ENCODE measurements at places on chromosomes 1 and 21.
A peak's percentile ranks its signal among the peaks of the same experiment; 100 is the strongest.

DNA sequence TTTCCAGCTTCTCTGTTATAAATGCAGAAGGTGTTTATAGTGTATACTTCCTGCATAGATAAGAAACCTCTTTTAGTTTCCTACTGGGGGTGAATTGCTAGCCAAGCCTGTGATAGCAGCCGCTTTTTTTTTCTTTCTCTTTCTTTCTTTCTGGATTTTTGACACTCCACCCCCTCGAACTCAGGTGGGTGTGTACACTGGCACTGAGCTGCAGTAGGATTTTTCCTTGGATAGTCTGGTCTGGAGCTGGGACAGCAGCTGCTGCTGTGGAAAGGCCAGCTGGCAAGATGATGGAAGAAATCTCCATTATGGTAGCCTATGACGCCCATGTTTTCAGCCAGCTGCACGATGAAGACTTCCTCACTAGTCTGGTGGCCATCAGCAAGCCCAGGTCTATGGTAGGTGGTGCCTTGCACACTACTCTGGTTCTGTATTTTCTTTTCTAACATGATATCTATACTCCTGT, 122.5 kb upstream of the CACYBP start:
- DNase-seq = no peak

- no peak for DNase-seq
Measured at GRCh38 chr1:177912991-177913390, 56.9 kb downstream of the SEC16B start.

DNA sequence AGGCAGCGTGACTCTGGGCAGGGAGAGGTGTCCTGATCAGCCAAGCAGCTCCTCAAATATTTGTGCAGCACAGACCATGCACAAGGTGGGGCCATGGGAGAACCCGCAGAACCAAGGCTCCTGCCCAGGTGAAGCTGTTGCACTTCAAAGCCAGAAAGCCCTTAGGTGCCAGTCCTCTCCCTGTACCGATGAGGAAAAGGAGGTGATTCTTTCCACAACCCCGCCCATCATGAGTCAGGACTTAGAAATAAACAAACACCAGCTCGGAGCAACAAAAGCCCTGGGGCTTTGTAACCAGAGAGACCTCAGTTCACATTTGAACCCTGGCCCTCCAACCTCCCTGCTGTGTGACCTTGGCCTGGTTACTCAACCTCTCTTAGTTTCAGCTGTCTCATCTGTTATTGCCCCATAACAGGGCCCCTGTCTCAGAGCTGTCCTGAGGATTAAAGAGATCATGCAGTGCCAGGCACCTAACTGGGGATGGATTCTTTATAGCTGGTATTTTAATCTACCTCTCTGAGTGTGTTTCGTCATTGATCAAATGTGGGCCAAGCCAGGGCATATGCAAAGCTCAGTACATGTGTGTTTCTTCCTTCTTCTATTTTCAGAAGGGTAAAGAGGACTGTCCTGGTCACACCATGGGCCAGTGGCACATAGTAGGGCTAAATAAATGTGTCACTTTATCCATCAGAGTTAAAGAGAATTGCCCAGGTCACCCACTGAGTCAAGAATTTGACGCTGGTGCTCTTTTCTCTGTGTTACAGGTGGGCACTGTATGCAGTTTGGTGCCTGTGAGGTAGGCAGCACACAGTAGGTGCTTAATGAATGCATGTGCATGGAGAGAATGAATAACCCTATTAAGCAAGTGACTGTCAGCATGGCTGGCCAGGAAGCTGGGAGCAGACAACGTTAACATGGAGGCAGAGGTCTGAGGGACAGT, 1.4 kb downstream of the LDLRAD1 start:
- no peak for DNase-seq

GRCh38 chr1:56799605-56800400, 19.4 kb downstream of the FYB2 start:
- no peak for DNase-seq

DNA sequence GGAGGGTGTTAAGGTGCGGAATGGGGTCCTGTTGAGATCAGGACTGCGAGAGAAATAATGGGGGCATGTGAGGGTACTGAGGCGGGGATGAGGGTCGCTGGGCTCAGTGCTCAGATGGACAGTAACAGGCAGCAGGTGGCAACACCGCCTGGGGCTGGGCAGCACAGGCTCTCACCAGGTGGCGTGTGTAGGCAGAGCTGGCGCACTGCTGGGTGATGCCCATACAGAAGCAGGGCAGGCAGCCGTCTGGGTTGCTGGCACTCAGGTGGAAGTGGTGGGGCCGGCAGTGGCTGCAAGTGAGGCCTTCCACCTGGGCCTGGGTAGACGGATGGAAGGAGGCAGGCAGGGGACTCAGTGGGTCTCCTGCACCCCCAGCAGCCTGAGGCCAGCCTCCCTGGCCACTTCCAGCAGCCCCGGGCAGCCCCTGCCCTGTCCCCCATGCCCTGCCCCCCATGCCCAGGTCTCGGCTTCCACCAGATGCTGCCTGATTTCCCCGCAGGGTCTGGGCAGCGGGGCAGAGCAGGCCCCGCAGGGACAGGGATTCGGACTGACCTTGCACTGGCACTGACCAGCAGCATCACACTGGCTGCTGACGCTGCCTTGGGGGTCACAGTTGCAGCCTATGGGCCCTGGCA, 60.5 kb downstream of the LDLRAD2 start:
- no peak for DNase-seq

GRCh38 chr1:60571811-60572210, 498.2 kb upstream of the C1orf87 start:
- no peak for DNase-seq

- DNase-seq = no peak
Measured at GRCh38 chr1:77349275-77349674, 67.5 kb downstream of the AK5 start.

GRCh38 chr1:206479183-206480125, 9.2 kb downstream of the IKBKE start:
- peak; percentile 39 for DNase-seq

DNA sequence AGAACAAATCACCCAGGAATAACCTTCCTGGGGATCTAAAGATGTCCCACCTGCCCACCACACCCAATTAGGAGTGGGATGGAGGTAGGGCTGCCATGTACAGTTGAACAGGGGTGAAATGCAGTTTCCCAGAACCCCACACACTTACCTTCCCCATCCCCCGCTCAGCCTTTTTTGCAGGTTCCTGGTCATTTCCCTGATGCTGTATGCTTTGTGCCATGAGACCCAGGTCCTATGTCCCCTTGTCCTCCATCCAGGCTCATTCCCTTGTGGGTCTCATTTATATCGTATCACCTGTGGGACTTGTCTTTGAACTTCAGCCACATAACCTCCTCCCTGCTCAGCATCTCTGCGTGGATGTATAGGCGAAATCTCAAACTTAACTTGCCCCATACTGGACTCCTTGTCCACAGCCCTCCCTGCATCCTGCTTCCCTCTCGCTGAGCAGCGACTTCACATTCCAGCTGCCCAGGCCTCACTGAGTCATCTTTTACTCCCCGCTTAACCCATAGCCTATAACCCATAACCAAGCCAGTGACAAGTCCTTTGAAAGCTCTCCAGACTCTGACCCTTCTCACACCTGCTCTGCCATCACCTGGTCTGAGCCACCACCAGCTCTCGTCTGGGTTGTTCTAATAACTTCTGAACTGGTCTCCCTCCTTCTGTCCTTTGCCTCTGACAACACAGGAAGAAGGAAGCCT, 4.7 kb downstream of the LDLRAD2 start:
- DNase-seq = no peak

DNA sequence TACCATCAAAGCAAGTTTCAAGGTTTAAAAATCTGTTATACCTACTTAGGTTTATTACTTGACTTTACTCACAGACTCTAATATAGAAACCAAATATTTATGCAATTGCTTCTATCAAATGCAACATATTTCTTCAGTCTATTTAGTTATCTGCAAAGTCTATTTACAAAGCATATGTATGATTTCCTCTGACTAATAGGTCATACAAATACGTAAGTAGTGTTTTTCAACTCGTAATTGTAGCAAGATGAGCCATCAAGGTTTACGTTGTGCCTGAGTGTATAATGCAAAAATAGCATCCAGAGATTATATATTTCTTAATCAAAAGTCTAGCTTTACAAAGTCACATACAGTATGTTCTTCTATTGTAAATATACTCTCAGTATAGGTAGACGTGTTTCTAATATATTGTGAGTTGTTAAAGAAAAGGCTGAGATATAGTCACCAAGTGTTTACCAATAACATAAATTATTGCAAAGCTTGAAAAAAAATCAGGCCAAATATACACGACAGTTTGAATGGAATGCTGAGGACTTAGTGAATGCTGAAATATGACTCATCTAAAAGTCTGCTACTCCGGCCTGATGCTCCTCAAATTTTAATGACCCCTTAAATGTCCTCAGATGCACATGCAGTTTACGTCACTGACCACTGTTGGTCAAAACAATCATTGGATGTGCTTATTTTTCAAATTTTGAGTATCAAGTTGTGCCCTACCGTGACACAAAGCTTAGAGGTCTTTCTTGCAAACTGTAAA, 48.4 kb downstream of the ADAMTS5 start:
- no peak for DNase-seq

DNA sequence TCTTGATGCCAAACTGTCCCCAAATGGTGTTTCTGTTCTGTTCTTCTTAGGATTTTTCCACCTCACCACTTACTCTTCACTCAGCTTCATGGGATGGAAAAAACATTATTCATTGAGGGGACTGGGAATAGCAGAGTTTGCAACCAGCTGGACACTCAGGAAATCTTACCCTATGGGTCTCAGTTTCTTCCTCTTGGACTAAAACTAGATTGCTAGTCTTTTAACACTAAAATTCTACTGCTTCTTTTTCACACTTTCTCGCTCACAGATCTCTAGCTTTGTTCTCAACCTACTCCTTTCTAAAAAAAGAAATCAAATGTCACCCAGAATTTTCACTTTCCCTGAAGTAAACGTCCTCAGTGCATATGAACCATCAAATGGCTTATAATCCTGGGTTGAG, 4.8 kb downstream of the KMO start:
- DNase-seq = no peak

- no peak for DNase-seq
Measured at GRCh38 chr21:33033094-33033951, 7.6 kb downstream of the OLIG2 start.

DNA sequence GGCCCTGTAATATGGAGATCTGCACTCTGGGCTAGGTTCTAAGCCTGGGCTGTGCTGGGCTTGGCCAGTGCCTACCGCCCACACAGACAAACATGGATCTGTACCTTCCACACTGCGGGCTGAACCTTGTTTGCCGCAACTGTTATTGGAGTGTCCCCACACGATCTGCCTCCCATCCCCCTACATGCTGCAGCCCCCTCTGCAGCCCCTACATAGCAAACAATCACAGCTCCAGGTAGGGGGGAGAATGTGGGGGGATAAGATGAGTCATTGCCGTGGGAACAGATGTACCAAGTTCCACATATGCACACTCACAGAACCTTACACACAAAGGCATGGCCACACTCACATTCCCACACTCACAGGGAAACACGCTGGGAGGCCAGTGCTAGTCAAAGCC, 2.1 kb upstream of the HCRTR1 start:
- DNase-seq = no peak

- DNase-seq = no peak
Measured at GRCh38 chr1:182681568-182681912, 2.8 kb downstream of the RGS8 start.

- DNase-seq = no peak
Measured at GRCh38 chr1:176954242-176954641, 210.3 kb downstream of the ASTN1 start.

DNA sequence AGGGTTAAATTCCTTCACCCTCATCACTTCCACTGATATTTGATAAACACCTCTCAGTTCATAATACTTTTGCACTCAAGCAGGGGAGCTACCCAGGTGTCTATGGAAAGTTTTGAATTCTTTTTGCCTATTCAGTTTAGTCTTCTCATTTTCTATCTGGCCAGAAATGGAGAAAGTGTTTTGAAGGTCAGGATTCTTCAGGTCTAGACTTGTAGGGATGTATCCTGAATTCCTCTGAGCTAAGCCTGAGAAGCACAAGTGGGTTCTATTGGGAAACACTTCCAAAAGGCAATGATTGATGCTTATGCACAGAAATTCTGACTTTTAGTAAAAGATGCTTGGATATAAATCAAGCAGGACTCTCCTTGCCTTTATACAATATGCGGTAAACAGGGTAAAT, 217.8 kb upstream of the HOOK1 start:
- DNase-seq = no peak

- DNase-seq = no peak
Measured at GRCh38 chr1:36320767-36321118, 2.7 kb downstream of the EVA1B start.

DNA sequence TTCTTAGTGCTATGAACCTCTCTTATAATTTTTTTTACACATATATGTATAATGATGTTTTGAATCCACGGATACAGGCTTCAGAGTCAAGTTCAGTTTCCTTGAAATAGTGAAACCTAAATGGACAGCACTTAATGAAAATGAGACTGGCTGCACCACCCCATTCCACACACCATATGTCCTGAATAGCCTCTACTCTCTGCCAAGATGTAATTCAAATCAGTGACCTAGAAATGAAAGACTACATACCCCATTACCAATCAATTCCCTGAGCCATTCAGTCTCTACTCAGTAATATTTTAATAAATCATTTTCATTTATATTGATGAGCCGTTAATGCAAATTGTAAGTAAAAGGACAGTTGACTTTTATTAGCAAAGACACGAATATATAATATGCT, 614.9 kb upstream of the TMPRSS15 start:
- DNase-seq = no peak

DNA sequence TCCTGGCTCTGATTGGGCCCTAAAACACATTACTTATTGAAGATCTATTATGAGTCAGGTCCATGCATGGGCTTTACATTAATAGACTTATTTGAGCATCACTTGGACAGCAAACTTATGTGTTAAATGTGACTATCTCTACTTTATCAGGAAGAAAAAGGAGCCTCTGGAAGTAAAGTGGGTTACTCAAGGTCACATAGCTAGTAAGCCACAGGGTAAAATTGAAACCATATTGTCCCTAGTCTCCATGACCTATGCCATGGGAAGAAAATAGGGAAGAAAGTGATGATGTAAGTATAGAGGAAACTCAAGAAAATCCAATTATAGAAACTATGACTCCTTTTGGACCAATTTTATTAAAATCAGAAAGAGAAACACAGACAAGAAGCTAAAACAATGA, 555.3 kb downstream of the NUF2 start:
- DNase-seq = no peak

GRCh38 chr1:18322368-18323032, 158.2 kb upstream of the KLHDC7A start:
- no peak for DNase-seq

DNA sequence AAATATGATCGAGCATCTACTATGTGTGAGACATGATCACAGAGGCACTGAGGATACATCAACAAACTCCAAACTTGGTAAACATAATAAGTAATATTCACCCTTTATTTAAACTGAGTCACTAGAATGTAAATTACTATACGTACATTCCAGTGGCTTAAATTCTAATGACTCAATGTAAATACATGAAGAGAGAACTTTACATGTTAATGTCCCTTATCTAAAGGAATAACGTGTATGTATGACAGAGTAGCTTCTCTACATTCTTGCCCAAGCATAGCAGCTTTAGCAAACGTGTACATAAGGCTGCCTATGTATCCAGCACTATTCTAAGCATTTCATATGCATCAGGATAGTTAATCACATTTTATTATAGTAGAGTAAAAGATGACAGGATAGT, 111.8 kb upstream of the CYYR1 start:
- DNase-seq = no peak

GRCh38 chr1:235809688-235810397, 56.9 kb downstream of the LYST start:
- DNase-seq = no peak
